ENCODE measurements at places on chromosomes 3 and 15.

DNA sequence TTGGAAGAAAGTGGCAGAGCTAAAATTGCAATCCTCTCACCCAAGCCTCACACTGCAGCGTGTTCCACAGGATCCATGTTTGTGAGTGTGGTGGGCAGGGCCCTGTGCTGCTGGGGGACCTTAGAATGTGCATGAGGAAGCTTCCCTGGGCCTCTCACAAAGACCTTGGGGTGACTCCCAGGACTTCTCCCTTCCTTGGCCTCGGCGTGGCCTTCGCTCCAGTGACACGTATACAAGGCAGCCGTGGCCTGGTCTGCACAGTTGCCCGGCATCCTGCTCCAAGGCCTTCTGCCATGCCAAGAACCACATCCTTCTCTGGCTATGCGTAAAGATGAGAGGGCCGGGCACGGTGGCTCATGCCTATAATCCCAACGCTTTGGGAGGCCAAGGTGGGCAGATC lies 196.4 kb downstream of the UACA start:
- DNase-seq: no peak

GRCh38 chr15:30650012-30650929 lies 24.3 kb downstream of the ARHGAP11B start:
- DNase-seq: no peak

- DNase-seq: no peak
These were observed 16.7 kb downstream of the FAM174B start for GRCh38 chr15:92638709-92639365.

DNA sequence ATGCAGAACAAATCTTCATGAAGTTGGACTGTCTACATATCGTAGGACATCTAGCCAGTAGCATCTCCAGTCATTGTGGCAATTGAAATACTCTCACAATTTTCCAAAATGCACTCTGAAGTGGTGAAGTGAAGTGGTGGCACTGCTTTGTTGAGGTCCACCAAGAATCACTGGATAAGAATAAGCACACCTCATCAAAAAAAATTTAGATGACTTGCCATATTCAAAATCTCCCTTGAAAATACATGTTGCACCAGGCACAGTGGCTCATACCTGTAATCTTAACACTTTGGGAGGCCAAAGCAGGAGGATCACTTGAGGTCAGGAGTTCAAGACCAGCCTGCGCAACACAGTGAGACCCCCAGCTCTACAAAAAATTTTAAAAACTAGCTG lies 12.9 kb downstream of the HACD2 start:
- DNase-seq: no peak

DNA sequence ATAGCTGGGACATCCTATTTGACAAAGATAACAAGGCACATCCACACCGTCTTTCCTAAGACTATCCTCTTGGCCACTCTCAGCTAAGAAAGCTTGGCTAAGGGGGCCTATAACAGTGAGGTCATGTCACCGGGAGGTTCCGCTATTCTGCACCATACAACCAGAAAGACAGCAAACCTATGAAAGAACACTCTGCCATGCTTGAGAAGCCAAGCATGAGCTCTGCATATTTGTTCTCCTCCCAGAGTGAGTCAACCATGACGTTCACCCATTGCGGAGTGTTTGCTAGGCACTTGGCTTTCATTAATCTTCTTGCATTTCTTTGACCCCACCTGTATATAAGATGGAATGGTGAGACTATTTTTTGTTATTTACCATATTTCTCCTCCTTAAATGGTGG lies 141.2 kb downstream of the GMNC start:
- no peak for DNase-seq

DNA sequence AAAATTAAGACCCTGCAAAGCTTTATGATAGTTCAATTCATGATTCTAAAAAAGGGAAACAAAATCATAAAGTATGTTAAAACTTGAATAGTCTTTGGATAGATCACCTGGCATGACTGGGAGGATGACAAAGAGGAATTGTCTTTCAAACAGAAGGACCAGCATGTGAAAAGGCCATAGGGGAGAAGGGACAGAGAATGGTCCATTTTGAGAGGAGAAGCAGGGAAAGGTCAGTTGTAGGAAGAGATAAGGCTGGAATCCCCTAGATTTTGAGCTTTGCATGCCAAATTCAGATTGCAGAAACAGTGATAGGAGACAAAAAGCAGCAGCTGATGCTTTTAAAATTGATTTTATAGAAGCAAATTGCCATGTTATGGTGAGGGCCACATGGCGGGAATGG lies 12.7 kb downstream of the PROS1 start:
- DNase-seq: no peak

- DNase-seq: no peak
These were observed 4.4 kb downstream of the GATA2 start for GRCh38 chr3:128488636-128488990.

DNA sequence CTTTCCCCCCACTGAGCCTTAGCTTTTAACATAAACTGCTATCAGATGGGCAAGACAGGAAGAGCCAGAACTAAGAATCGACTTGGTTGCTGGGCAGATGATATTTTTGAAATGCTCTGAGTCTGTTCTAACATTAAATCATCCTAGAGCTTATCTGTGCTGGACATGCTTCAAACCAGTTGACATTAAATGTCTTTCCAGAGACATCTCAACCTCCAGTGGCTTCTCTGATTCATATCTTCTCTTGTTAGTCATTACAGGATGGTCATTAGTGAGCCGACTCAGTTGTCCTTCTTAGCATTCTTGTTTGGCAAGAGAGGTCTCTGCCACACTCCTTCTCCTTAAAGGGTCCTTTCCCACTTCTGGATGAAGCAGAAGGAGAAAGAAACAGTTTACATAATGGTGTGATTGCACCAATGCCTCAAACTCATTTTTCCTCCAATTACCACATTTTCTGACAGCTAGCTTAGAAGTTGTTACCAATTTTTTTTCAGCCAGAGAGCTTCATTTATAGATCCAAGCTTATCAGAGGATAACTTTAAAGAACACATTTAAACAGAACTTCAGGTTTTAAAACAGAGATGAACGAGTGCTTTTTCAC lies 21.7 kb upstream of the SYN2 start:
- DNase-seq: no peak

DNA sequence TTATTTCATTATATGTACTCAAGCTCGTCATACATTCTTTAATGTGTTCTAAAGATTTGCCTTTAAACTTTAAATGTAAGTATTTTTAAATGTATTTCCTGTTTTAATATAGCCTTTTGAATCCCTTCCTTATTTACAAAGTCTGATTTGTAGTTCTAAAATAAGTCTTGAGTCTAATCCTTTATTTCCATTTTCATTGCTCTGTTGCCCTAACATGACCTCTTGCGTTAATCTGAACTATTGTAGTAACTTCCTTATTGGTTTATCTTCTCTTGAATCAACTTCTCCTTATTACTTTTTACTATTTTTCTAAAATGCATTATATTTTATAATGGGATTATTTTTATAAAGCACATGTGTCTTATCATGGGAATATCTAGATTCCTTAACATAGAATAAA lies 24.0 kb downstream of the KNL1 start:
- no peak for DNase-seq

DNA sequence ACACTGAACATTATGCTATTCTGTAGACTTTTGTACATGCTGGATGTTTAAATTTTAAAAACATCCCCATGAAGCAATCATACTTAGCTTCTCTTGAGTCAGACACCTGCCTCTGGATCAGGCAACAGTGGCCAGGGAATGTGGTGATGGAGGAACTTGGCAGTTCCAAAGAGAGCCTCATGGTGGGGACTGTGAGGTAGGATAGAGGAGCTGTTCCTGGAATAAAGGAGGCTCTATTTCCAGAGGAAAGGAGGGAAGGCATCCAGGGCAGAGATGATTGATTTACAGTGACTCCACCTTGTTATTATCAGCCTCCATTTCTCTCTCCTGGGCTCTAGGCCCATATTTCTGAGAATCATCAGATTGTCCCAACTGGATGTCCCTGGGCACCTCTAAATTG lies 35.0 kb upstream of the ABHD17C start:
- no peak for DNase-seq

DNA sequence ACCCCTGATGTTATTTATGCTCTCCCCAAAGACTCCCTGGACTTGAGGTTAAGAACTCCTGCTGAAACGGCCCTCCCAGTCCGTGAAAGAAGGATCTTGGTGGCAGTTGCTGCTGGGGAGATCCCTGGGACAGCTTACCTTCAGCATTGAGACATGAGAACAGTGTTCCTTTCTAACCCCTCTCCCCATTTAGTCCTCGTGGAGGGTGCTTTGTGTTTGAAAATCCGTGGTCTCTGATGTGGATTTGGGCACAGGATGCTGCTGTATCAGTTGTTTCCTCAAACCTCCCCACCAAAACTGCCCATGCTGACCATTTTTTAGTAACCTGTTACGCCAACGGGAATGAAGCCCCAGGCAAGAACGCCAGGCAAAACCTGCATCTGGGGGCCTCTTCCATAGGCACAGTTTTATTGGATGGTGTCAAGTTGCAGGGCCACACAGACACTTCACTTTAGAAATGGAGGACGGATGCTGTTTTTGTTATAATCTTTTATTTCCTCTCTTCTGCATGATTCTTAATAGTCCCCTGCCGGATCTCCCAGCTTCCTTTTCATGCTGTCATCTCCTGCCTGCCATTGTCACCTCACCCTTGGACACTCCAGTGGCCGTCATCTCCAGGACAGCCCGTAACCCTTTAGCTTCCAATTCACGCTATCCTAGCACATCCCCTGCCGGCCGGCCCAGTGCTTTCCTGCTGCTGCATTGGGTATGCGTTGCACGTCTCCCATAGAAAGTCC lies 31.7 kb upstream of the CEMIP start:
- DNase-seq: no peak

DNA sequence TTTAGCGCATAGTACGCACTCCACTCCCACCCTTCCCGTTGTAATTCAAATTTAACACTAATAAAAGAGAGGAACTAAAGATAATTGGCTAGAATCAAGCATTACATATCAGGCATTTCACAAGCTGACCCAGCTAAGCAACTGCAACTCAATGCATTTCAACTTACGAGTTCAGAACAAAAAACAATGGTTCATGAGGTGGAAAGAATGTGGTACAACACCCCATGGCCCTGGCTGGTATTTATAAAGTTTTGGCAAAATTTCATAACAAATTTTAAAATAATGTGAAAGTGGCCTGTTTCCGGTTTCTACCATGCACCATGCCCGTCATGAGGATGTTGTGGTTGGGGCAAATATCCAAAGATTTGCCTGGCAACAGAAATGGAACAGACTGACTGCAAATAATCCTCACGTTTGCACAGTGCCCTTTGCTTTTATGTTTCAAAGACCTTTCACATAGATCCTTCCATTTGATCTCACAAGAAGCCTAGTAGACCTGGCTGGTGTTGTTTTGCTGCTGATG lies 455.3 kb upstream of the NR2F2 start:
- DNase-seq: no peak

GRCh38 chr3:143011705-143012104 lies 10.3 kb downstream of the U2SURP start:
- no peak for DNase-seq

GRCh38 chr15:39114690-39115378 lies 466.0 kb upstream of the THBS1 start:
- no peak for DNase-seq

GRCh38 chr15:38868326-38869114 lies 303.9 kb upstream of the RASGRP1 start:
- no peak for DNase-seq

DNA sequence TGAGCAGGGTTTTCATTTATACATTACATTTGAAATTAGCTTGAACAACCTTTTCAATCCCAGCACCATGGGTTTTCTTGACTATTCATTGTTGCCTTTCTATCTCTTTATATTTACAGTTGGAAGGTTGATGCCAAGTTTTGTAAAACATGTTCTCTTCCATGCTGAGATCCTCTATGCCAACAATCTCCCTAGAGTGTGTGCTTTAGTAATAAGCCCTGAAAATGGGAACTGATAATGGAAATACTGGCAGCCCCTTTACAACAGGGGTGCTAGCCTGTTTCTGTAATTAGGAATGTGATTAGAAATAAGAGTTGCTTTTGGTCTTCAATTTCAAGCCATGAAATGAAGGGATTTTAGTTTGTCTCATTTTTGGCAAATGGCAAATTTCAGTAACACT lies 239.9 kb upstream of the NAALADL2 start:
- no peak for DNase-seq

DNA sequence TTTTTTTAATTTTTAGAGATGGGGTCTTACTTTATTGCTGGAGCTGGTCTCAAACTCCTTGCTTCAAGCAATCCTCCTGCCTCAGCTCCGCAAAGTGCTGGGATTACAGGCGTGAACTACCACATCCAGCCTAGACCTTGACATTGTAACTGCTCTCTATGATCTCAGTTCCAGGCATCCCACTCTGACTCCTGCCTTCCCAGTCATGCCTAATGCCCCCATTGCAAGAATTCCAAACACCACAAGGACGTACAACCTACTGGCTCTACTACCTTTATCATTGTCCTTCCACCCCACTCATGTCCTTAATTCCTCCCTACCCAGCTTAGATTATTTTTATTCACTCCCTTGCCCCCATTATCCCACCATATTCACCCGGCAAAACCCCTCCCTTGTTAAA lies 21.6 kb downstream of the NKIRAS1 start:
- no peak for DNase-seq

DNA sequence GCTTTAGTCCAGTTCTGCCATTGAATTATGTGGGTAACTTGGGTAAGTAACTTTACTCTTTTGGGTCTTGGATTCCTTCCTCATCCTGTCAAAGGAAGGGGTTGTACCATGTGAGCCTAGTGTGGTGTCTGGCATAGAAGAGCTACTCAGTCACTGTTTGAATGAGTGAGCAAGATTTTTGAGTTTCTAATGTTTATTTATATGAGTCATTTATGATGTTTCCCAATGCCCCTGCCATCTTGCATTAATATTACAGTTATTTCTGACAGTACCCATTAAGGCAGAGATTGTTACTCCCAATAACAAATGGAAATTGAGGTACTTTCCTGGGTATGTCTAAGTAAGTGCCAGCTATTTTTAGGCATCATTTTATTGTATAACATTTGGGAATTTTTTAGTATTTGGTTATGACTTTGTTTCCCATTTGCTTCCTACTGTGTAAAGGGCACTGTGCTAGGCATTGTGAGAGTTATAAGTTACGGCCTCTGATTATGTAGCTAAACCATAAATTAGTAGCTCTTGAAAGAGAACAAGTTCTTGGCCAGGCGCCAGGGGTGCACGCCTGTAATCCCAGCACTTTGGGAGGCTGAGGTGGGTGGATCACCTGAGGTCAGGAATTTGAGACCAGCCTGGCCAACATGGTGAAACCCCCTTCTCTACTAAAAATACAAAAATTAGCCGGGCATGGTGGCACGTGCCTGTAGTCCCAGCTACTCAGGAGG lies 23.5 kb downstream of the NR1D2 start:
- DNase-seq: no peak

DNA sequence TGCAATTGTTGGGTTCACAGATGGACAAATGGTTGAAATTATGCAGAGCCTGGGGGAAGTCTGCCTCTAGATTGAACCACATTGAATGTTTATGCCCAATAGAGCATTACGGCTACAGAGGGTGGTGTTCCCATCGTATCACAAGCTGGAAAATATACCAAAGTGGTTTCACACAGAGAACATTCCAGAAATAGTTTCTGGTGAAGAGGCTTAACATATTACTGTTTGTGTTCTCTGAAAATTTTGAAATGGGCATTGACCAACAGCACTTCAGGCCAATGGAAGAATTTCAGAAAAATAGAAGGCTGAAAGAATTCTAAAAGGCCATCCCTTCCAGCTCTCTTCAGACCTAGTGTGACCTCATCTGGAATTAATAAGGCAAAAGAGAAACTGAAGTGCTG lies 203.9 kb downstream of the NEK10 start:
- DNase-seq: no peak

- no peak for DNase-seq
These were observed 50.3 kb upstream of the SEC13 start for GRCh38 chr3:10371167-10371566.

GRCh38 chr15:66139591-66140207 lies 113.9 kb downstream of the MEGF11 start:
- no peak for DNase-seq

- no peak for DNase-seq
These were observed 38.6 kb downstream of the TAFA4 start for GRCh38 chr3:68893600-68894239.
